ENCODE measurements at places on chromosomes 16 and 17. TPM values are rescaled to one million over a fixed set of nuclear protein-coding genes. Genes with fewer than 3 reads are reported as not detected.

Gene OR1F1
- not detected for total RNA-seq

Gene CNGB1
- not detected for total RNA-seq

Gene C1QBP
- 73.7 TPM for total RNA-seq

- DNase-seq, result no peak
- no peaks in the 10 kb centered on the region for H3K27me3 ChIP-seq
- H3K27ac ChIP-seq, result peak overlapping the region; percentile 93
- peak overlapping the region; percentile 86 for H3K4me3 ChIP-seq
Measured at GRCh38 chr17:31093866-31094599, 744 bp upstream of the NF1 start.

DNA sequence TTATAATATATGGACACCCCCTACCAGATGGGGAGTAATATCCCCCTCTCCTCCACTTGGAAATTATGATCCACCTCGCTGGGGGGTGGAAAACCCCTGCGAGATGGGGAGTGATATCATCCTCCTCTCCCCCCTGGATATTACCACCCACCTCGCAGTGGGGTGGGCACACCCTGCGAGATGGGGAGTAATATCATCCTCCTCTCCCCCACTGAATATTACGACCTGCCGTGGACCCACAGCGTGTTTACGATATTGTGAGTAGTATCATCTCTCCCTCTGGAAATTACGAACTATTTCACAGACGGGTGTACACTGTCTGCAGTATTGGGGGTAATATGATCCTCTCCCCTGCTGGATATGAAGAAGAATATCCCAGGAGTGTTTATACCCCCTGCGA lies 228.3 kb upstream of the WSCD1 start:
- H3K4me1 ChIP-seq, result no peaks in the 10 kb centered on the region
- no peak overlapping the region for H3K4me3 ChIP-seq
- no peak for DNase-seq
- H3K27ac ChIP-seq, result no peak overlapping the region
- H3K27me3 ChIP-seq, result no peaks in the 10 kb centered on the region

- no peak overlapping the region for H3K4me3 ChIP-seq
- H3K4me1 ChIP-seq, result no peaks in the 10 kb centered on the region
- H3K27ac ChIP-seq, result no peak overlapping the region
- H3K36me3 ChIP-seq, result no peaks in the 10 kb centered on the region
- no peak for DNase-seq
- H3K27me3 ChIP-seq, result peaks cover 21% of the 10 kb centered on the region
Measured at GRCh38 chr17:34647511-34647910, 68.1 kb downstream of the TMEM132E start.

- no peak overlapping the region for H3K4me3 ChIP-seq
- H3K36me3 ChIP-seq, result peaks cover 4% of the 10 kb centered on the region
- no peak overlapping the region for H3K27ac ChIP-seq
- H3K27me3 ChIP-seq, result no peaks in the 10 kb centered on the region
Measured at GRCh38 chr17:55296171-55296695, 31.5 kb downstream of the HLF start.

Measured in upper lobe of right lung (tissue), 1 donor.